Amygdala (tissue), 56 donors: ENCODE measurements at places on chromosomes 1 and 21.

GRCh38 chr1:171939740-171940139 lies 98.4 kb downstream of the DNM3 start:
- no peak for DNase-seq

DNA sequence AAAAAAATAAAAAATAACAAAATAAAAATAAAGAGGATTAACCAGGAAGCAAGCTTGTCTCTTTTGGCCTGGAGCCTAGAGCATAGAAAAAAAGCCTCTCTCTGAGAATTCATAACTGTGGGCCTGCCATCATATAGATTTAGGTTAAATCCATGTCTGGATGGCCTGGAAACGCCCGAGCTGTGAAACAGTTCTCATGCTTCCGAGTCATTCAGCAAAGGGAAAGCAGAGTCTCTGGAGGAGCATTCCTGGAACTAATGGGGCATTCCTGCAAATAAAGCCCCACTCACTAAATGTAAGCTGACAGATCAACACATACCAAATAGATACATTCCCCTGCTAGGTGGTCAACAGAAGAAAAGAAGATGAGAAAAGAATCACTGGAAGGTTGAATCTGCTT lies 75.8 kb upstream of the GNG4 start:
- DNase-seq = no peak

DNA sequence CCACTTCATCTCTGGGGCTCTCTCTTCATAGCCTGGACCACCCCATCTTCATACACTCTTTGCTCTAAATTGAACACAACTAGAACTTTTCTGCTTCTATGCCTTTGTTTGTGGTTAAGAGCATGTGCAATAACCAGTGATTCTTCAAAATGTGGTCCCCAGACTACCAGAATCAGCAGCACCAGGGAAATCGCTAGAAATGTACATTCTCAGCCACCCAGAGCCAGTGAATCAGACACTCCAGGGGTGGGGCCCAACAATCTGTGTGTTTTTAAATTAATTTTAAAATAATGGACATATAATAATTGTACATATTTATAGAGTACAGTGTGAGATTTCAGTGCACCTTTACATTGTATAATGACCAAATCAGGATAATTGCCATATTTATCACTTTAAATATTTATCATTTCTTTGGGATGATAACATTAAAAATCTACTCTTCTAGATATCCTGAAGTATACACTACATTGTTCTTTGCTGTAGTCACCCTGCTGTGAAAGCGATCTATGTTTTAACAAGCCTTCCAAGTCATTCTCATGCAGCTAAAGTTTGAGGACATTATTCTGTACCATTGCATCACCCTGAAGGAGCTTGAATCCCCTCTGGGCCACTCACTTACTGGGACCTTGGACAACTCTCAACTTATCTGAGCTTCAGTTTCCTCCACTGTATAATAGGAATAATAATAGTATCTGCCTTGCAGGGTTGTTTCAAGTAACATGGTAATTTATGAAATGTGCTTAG lies 10.8 kb downstream of the GRHL3 start:
- no peak for DNase-seq

DNA sequence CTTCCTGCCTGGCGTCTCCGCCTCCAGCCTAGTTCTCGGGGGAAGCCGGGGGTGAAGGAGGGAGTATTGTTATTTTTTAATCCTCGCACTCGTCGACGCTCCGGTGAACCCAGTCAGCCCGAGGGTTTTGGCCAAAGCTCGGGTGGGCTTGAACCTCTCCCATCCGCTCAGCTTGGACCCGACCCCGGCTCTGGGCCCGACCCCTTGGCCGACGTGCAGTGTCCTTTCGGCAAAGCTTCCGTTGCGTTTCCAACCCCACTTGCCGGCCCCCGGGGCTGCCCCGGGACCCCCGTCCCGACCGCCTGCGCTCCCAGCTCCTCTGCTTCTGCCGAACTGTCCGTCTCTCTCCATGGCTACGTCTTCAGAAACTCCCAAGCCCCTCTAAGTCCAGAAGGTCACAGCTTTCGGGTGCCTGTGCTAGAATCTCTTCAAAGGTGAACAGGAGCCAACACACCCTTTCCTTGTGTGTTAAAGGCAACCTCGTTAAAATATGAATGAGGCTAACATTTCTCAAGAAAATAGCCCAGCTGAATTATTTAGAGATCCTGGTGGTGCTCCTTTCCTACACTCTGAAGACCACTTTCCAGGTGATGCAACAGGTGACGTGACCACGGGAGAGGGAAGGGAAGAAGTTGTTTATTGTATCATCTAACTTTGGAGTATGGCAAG lies 647 bp downstream of the DESI2 start:
- DNase-seq = no peak

- no peak for DNase-seq
These were observed 18.9 kb downstream of the EPB41 start for GRCh38 chr1:28933277-28933676.
